AG09319 (cell line): ENCODE measurements at places on chromosomes 5 and 9.

DNA sequence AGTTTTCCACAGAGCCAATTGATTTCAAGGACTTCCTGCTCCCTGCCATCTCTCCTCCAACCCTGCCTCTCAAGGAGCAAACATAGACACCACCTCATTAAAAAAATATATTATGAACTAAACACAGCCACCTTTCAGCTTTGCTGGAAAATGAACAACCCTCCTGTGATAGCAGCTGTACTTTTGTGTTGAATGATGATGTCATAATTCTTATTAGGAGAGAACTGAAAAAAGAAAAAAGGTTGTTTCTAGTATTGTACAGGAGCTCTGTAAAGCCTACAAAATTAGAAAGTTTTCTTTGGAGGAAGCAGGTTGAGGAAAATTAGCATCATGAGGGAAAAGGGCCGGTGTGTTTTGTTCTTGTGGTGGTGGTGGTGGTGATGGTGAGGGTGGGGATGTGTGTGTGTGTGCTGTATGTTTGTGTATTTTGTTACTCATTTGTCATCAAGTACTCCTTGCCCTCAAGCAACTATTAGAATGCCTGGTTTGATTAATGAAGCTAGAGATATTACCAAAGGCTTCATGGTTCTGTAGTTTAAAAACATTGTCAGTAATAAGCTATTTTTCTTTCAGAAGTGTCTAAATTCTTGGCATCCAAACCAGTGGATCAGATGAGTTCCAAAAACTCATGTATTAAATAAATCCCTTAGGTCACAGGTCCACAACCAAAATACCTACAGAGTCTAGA, 405.9 kb downstream of the TLE4 start:
- no peak for DNase-seq

GRCh38 chr5:60585618-60586017, 114.3 kb downstream of the DEPDC1B start:
- no peak for DNase-seq

DNA sequence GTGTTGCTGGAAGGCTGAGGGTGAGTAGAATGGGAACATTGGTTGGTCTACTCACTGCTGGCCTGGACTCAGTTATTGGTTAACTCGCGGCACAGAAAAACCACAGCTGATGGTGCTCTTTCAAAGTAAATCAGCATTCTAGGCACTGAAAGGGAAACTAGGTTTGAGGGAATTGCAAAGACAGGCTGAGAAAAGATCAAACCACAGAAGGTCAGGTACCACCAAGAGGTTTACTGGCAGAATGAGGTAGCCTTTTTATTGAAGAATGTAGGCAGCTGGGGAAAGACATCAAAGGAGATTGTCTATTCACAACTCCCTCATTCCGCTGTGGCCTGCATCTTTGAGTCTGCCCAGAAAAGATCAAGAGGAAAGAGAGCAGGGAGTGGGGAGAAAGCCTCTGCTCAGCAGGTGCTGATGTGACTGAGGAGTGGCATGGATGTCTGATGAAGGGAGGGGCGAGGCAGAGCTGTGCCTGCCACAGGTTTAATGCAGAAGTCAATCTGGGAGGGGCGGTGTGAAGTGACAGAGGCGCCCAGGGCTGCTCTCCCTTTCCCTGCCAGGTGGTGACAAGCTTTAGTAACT, 255.5 kb downstream of the MAN2A1 start:
- no peak for DNase-seq

- DNase-seq: no peak
Measured at GRCh38 chr5:56227691-56228090, 5.4 kb downstream of the ANKRD55 start.

DNA sequence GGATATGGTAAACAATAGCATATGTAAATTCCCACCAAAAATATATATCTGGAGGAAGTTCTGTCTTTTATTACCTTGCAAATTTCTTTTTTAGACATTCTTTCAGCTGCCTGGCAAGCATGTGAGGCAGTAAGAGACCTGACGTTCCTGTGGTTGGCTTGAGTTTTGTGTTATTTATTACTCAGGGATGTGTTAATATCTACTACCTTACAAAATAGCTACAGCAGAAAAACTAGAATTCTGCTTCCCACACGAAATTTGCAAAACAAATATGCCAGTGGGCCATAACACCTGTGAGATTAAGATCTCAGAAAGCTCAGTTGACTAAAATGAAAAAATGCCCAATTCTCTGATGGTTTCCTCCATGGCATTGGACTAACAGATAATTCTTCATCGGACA, 274.2 kb downstream of the TMEM167A start:
- DNase-seq: no peak

- no peak for DNase-seq
Measured at GRCh38 chr5:141681695-141682641, at the start of gene ARAP3. ARAP3 (minus strand) TSS chr5:141682230; CDS start chr5:141680486, 1,744 bp downstream.

- DNase-seq: no peak
Measured at GRCh38 chr5:68445257-68446069, 229.9 kb downstream of the PIK3R1 start.

DNA sequence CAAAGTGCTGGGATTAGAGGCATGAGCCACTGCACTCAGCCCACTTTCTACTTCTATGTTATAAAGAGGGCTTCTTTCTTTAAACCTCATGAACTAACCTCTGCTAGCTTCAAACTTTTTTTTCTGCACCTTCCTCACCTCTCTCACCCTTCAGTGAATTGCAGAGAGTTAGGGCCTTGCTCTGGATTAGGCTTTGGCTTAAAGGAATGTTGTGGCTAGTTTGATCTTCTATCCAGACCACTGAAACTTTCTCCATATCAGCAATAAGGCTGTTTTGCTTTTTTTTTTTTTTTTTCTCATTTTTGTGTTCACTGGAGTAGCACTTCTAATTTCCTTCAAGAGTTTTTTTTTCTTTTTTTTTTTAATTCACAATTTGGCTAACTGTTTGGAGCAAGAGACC, 216.4 kb upstream of the MAP3K1 start:
- no peak for DNase-seq

DNA sequence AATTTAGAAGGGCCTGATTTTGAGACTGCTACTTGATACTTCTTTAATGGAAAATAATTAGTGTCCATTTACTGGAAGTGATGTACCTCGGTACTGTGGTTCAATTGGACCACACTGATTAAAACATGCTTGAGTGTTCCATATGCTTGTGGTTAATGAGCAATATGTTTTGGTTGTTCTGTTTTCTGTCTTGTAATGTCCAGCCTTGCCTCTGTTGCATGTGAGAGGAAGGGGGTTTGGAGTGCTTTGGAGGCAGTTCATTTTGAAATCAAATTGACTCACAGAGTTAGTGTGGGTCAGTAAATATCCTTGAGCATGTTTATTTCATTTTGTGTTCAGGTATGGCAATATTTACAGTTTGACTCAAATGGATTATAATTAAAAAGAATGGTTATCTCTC, 334.4 kb downstream of the ARHGEF28 start:
- no peak for DNase-seq

GRCh38 chr5:37086466-37087173, 162.6 kb downstream of the CPLANE1 start:
- no peak for DNase-seq

DNA sequence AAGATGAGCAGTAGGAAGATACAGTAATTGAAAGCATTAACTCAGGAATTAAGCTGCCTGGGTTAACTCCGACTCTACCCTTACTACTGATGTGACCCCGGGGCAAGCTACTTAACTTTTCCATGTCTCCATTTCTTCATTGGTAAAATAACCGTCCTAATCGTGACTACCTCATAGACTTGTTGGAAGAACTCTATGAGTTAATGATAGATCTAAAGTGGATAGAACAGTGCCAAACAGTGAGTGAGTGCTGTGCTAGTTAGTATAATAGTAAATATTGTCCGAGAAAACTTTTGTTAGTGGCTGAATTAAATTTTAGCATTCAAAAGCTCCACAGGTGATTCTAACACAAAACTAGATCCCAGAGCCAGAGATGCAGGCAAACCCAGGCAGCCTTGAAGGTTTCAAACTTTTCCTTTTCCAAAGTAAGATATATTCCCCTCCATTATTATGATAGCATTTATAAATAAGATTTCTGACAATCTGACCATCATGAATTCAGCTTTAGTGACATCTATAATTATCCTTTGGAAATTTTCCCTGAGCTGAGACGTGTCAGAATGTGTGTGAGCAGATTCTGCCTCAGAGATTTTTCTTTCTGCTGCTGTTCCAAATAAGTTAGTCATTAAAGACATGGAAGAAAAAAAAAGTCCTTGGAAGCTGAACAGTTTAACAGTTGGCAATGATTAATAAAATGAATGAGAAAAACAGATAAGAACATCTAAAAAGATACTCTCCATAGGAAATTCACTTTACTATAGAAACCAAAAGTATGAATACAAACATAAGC, 369.5 kb downstream of the PRELID2 start:
- DNase-seq: no peak

- no peak for DNase-seq
Measured at GRCh38 chr9:33220681-33221567, 19.0 kb upstream of the SPINK4 start.

DNA sequence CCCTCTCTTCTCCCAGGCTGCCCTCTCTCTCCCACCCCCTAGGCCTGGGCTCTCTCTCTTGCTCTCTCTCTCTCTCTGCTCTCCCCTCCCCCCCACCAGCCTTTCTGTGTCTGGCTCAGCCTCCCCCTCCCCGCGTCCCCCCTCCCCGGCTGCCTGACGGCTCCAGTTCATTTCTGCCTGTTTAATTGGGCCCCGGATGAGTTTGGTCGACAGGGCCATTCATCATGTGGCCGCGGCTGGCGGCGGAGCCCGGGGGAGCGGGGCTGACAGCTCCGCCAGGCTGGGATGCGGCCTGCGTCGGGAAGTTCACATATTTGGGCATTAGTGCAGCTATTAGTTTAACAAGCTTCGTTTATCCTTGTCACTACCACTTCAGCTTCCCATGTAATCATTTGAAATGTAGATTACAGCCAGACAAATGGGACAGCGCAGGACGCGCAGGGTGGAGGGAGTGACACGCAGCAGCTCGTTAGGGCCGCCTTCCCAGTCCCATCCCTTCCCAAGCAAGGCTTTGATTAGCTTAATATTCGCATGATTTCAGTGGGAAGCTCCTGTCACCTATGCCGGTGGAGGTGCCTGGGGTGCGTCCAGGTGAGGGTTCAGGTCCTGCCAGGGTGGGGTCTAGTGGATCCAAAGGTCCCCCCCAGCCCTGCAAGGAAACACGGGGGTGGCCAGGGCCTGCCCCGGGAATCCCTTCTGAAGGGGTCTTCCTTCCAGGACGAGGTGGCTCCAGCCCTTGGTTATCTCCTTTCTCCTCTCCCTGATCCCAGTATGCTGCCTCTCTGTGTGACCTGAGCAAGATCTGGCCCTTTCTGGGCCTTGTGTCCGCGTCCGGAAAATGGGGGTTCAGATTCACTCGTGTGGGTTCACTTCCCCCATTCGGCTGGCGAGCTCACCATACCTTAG, 214.8 kb downstream of the PAX5 start:
- DNase-seq: no peak

GRCh38 chr5:169413416-169413815, 112.5 kb upstream of the SLIT3 start:
- no peak for DNase-seq

- no peak for DNase-seq
Measured at GRCh38 chr5:154112255-154112654, 73.5 kb downstream of the MFAP3 start.

DNA sequence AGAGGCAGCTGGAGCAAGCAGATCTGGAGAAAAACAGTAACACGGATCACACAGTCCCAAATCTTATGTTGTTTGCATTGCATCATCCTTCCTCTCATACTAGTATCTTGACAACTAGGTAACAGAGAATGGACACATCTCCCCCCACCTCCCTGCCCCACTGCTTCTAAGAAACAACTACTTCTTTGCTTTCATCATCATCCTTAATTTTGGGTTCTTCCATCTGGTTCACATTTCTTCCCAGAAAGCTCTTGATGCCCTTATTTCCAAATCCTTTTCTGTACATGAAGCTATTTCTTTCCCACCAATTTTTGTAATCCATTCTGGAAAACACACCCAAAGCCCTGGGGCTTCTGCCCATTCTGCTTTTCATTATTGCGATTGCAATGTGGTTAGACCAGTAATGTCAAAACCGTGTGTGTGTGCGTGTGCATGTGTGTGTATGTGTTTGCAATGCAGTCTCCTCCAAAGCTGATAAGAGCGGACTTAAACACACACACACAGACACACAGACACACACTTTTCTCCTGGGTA, 254.7 kb upstream of the SLC30A5 start:
- peak; percentile 84 for DNase-seq

- DNase-seq: no peak
Measured at GRCh38 chr9:79630521-79631403, 59.0 kb downstream of the TLE4 start.

GRCh38 chr9:2093920-2094597, 78.9 kb downstream of the SMARCA2 start:
- DNase-seq: no peak

- no peak for DNase-seq
Measured at GRCh38 chr9:38112049-38112448, 43.0 kb upstream of the SHB start.

DNA sequence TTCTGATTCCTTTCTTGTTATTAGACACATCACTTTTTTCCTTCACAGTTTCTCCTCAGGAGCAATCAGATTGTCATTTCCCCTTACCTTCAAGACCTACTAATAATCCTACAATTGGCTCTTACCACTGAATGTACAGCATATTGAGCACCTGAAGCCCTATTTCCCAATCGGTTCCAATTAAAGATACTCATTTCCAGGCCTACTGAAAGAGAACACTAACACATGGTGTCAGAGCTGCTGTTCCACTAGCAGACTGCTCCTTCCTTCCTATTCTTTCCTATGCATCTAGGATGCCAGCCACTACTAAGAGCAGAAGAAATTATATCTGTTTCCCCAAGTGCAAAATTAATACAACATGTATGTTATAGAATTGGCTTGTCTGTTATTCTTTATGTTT, 34.6 kb downstream of the SKIC3 start:
- no peak for DNase-seq

DNA sequence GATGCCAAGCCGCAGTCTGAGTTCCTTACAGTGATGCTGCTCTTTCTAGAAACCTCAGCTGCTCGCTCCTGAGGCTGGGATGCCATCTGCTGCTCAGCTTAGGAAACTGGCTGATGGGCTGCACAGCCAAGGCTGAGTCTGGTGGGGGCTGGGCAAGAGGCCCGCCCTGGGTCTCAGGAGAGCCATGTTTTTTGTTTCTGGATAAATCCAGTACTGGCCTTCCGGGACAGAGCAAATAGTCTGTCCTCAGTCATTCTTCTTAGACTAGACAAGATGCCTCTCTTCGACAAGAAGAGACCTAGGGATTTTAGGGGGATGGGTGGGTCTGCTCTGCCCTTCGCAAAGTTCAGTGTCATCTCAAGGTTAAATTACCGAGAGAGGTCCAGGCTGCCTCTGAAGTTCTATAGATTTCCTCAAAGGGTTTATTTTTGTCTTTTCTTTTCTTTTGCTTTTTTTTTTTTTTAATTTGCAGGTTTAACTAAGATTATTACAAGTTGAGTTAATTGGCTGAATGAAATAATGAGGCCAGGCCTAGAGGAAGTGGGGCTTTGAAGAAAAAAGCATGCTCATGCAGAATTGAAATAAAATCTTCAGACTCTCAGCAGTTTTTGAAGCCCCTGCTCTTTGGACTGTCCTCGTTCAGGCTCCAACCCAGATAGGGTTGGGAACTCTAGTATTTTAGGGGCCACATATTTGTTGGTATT, 30.6 kb upstream of the MATR3 start:
- DNase-seq: peak; percentile 85

- DNase-seq: peak; percentile 47
Measured at GRCh38 chr9:129703667-129704355, 38.4 kb downstream of the PRRX2 start.
